NCI-H1436 (cell line): ENCODE measurements at places on chromosomes 4 and X.

GRCh38 chr4:106340774-106341173, 24.4 kb downstream of the AIMP1 start:
- no peak for DNase-seq

DNA sequence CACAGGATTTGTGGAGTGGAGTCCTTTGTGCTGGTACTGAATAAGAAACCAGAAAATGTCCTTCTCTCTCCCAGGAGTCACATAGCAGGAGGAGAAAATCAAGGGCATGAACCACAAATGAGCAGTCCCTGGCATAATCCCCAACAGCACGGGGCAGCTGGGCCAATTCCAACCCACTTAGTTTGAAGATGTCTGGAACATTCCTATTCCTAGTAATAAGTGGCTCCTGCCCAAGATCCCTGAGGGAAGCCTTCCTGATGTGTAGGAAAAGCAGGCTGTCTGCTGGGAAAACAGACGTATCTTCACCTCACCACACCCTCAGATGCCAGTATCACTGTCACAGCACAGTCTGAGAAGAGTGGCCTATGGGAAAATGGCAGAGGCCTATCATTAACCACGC, 182.8 kb upstream of the MAP3K15 start:
- no peak for DNase-seq

DNA sequence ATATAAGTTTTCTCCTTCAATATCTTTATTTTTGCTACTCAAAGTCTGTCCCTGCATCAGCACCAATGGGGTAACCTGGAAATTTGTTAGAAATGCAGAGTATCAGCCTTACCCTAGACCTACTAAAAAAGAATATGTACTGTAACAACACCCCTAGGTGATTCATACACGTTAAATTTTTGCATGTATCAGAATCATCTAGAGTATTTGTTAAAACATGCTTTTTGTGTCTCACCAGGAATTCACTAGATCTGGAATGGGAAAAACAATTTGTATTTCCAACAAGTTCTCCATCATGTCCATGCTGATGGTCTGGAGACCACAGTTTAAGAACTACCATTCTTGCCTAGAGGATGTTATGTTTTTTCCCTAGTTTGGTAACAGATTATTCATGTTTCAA, 196.0 kb upstream of the EDNRA start:
- no peak for DNase-seq

- no peak for DNase-seq
Observed at GRCh38 chrX:12378706-12379105, 240.4 kb downstream of the FRMPD4 start.

DNA sequence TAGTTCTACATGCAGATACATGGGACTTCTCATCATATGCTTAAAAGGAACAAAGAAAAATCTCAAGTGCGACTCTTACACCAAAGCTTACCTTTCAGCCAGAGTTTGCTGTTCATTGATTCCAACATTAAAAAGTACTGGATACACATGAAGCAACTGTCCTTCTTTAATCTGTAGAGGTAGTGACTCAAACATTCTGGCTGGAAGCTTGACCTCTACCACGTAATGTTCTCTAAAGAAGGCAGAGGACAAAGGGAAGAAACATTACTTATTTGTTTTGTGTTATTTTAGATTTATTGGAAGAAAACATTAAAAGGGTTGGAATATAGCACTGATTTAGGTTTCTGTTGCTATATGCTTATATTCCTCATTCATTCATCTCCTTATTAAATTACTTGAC, 476.1 kb downstream of the IL15 start:
- no peak for DNase-seq

- DNase-seq: no peak
Observed at GRCh38 chr4:54392479-54392878, 163.4 kb downstream of the PDGFRA start.

DNA sequence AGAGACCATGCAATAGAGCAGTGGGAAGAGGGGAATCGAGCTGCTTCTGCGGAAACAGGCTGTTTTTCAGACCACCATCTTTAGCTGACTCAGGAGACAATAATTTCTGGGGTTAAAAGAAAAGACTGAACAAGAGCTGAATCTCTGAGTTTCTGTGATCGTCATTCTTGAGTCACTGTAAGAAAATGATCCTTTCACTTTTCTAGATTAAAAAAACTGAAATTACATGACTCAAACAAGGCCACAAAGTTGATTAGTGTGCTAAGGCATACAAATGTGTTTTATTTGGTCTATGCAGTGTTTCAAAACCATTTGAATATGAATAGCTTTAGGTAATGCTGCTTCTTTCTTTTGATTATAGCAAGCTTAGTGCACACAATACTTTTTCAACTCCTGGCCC, 194.4 kb upstream of the RPL34 start:
- no peak for DNase-seq

DNA sequence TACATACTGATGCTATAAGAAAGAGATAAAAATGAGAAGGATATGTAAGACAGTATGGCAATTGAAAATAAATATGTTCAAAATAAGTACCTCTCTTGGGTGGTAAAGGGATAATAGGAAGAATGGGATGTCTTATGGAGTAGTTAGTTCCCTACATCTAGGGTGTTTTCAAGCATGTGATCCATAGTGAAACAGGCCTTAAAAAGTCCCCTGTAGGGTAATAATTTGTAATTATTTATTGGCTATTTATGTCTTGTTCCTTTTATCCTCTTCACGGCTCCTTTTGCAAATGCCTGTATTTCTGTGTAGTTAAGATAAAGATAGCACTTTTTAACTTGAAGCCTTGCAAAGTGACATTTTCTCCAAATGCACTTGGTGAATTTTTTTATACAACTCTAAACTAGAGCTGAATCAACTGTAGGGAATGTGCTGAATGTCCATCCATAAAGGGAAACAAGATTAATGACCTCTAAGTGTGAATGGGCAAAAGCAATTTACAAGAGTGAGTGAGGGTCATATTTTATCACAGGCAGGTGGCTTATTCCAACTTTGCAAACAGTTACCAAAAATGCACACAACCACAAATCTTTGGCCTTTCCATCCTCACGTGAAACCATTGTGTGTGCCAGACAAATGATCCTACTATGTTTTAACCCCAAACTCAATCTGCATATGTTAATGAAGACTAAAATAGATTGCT, 299.0 kb downstream of the KCNIP4 start:
- DNase-seq: no peak

GRCh38 chr4:48937033-48937432, 30.5 kb upstream of the OCIAD2 start:
- no peak for DNase-seq

DNA sequence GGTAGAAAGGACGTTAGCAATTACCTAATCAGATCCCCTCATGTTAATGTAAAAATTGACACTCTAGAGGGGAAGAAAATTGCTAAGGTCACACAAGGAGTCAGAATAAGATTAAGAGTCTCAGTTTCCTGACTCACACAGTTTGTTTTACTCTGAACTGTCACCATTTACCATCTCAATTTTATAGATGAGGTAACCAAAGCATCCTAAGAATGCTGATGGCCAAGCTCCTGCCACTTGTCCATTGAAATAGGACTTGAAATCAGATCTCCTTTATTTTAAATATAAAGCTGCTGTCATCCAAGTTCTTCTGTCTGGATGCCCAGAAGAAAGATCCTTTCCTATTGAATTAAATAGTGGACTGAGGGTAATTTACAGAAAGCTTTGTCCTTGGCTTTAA, 114.8 kb upstream of the VAMP7 start:
- DNase-seq: no peak

- DNase-seq: no peak
Observed at GRCh38 chr4:39529534-39529933, 2.3 kb upstream of the UGDH start.

GRCh38 chr4:102759831-102760644, 730 bp downstream of the MANBA start:
- no peak for DNase-seq

- no peak for DNase-seq
Observed at GRCh38 chrX:75892749-75893148, 107.7 kb upstream of the MAGEE2 start.

DNA sequence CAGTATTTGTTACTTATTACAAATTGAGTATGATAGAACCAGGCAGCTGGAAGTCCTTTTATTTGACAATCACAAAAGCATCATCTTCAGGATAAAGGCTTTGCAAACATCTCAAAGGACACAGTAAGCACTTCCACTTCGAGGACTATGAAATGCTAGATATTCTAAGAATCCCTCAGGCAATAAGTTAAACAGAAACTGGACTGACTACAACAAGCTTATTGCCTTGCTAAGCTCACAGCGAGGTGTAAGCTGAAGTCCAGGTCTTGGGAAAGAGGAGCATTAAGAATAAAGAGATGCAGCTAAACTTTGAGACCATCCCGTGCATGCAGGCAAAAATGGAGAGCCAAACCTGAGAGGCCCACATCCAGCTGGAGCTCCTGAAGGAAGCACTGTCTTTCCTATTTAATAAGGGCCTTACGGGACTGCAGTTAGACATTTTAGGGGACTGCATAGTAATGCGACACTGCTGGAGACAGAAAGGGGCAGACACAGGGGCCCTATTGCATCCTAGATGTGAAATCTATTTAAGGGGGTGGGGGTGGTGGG, 38.7 kb downstream of the DCHS2 start:
- DNase-seq: no peak

- DNase-seq: no peak
Observed at GRCh38 chr4:57051524-57051923, 58.7 kb downstream of the IGFBP7 start.

GRCh38 chr4:18869166-18869565, 847.6 kb upstream of the LCORL start:
- no peak for DNase-seq

DNA sequence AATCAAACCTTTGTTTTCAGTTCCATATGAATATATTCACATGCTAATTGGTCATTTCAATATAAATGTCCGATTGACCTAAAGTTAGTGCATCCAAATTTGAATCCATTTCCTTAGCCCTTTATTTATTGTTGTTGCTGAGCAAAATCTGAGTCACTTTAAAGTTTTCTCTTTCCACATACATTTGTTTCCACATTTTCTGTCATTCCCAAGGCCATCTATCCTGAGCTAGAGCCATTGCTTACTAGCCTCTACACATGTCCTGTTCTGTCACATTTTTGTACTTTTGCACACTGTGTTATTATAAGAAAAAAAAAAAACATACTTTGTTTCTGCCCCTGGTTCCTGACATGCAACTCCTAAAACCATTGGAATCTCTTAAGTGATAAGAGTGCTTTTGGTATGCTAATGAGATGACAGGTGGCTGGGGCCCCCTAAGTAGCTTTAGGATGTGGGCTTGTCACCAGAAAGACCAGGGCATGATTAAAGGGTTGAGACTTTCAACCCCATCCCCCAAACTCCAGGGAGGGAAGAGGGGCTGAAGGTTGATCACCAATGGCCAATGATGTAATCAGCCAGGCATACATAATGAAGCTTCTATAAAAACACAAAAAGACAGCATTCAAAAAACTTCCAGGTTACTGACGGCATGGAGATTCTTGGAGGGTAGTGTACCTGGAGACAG, 353.3 kb upstream of the MAGEB16 start:
- DNase-seq: no peak

DNA sequence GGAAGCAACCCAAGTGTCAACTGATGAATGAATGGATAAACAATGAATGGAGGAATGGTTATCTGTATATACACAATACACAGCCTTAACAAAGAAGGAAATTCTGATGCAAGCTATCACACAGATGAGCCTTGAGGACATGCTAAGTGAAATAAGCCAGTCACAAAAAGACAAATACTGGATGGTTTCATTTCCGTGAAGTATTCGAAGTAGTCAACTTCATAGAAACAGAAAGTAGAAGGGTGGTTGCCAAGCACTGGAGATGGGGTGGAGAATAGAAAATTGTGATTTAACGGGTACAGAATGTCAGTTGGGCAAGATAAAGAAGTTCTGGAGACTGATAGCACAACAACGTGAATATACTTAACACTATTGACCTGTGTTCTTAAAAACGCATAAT, 28.2 kb downstream of the CENPU start:
- DNase-seq: no peak

- no peak for DNase-seq
Observed at GRCh38 chr4:168293386-168293975, 25.1 kb downstream of the DDX60 start.

DNA sequence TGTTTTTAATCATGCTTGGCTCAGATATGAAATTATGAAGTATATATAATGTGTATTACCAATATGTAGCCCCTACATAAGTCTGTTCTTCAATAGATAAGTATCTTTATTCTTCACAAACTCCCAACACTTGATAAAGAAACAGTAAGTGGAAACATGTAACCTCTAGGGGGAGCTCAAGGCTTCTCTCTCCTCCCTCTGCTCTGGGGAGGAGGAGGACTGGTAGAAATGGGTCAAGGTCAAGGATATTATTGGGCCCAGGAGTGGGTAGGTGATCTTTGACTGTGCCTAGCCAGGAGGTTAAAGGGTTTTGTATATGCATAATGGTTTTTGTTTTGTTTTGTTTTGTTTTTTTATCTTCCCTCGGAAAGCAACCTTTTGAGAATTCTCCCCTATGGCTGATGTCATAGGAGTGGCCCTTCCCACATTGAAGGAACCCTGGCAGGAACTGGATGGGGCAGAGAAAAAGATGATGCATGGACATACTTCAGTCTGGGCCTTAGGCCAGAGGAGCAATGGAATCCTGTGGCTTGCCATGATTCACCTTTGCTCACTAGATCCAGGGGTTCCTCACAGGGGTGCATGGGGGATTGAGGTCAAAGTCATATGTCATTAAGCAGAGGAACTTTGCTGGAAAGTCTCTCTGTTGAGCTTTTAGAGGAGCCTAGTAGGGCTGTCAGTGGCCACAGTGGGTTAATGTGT, 460.3 kb downstream of the MID1IP1 start:
- peak; percentile 13 for DNase-seq

- no peak for DNase-seq
Observed at GRCh38 chr4:26647523-26648224, 63.8 kb downstream of the TBC1D19 start.

GRCh38 chrX:2325076-2325784, 175.5 kb downstream of the DHRSX start:
- DNase-seq: no peak

DNA sequence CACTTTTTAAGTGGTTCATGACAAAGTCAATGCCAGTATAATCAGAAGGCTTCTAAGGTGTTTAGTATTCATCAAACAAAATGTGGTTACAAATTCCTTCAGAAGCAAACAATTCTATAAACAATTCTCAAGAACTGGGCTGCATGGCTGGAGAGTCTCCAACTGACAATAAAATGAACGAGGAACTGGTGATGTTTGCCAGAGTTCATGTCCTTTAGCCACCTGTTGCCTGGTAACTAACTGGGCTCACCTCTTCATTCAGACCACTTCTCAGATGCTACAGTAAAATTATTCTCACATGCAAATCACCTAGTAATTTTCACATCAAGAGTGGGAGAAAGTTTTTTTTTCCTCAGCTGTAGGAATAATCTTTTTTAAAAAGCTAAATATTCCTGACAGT, 53.3 kb downstream of the CAMK2D start:
- DNase-seq: no peak

GRCh38 chr4:63983224-63983623, 426.0 kb downstream of the TECRL start:
- DNase-seq: no peak

- no peak for DNase-seq
Observed at GRCh38 chr4:11624370-11624769, 195.7 kb upstream of the HS3ST1 start.

DNA sequence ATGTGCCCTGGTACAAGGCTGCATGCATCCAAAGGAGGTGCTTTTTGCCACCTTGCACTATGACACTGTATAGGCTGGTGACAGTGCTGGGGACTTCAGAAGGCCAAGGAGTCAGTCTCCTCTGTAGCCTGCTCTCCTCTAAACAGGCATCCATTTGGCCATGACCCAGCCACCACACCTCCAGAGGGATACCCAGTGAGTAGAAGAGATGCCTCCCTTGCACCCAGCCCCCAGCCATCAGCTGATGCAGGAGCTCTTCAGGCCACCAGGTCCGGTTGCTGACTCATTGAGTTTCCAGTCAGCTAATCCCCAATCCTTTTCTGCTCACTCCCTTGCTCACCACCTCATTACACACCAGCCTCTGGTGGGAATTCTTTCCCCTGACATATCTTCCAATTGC, 99.8 kb downstream of the PJA1 start:
- no peak for DNase-seq
